SHP77 (cell line): ENCODE measurements at places on chromosomes 7 and 10.

GRCh38 chr7:22622116-22622785 lies 104.7 kb upstream of the IL6 start:
- no peak for DNase-seq

DNA sequence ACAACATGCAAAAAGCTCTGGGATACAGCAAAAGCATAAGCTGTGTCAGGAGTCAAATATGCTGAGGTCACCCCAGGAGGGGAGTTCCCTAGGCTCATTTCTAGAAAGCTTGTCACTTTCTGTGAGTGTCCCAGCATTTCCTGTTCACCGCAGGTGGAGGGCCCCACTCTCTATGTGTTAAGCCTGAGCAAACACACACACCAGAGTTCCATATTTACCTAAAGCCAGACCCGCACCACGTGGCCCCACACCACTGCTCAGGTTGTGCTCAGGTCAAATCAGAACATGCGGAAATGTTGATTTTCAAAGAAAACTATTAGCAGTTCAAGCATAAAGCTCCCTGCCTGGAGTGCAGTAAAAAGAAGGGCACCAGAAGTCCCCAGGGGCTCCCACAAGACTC lies 259.6 kb upstream of the PPP2R2D start:
- no peak for DNase-seq

DNA sequence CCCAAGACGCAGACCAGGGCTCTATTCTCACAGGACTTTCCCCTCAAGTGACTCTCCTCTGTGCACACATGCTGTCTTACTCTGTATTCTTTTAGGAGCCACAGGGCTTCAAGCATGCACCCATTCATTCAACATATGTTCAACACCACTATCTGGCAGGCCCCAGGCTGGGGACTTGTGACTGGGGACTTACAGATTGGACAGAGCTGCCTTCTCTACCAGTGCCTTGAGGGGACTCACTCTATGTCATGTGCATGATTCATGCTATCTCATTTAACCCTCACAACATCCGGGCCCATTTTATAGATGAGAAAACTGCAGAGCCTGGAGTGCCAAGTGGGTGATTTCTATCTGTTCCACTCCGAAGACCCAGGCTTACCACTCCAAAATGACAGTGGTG lies 34.3 kb downstream of the MYL10 start:
- DNase-seq, result no peak

GRCh38 chr7:46557295-46557711 lies 636.2 kb upstream of the IGFBP3 start:
- no peak for DNase-seq

DNA sequence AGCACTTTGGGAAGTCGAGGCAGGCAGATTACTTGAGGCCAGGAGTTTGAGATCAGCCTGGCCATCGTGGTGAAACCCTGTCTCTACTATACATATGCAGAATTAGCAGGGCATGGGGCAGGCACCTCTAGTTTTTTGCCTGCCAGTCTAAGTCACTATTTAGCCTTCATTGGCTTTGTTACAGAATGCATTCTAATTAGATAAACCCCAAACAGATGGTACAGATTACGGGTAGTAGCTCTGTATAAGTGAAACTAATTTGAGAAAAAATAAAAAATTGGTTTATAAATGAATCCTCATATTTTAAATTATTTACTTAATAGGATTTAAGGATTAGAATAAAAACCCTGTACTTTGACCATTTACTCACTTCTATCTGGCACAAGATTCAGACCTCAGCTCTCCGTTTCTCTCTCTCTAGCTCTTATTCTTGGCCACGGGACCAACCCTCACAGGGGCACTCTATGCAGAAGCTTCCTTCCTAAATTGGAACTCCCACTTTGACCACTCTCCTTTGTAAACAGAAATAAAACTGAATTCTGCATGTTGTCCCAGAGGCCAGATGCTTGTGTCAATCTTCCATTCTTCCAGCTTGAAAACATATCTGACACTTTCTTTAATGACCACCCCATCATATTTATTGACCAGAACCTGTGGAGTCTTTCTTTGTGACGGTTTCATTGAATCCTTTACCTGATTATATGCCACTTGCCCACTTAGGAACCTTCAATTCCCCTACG lies 26.8 kb downstream of the BET1 start:
- DNase-seq, result no peak

DNA sequence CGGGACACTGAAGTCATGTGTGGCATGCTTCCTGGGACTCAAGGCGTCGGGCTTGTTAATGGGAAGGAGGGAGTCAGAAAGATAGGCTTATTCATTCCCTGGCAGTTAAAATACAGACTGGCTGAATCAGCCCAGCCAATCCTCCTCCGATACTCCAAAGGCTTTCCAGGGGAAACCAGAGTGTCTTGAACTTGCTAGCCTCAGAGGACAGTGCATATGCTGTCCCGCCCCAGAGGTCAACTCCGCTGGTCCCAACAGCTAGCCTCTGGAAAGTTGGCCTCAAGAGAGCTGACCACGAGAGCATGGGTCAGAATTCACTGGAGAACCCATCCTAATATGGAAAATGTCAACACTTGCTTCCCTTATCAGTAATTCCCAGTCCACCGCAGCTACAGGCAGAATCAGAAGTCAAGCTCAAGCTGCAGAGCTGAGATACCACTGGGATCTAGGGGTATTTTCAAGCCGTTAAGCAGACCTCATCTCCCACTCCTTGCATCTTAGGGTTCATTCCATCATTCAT lies 43.0 kb downstream of the ELMO1 start:
- no peak for DNase-seq

GRCh38 chr10:99172128-99172738 lies 63.4 kb downstream of the HPSE2 start:
- DNase-seq, result peak; percentile 24

- no peak for DNase-seq
Measured at GRCh38 chr10:97207756-97208346, 22.1 kb upstream of the SLIT1 start.

- DNase-seq, result no peak
Measured at GRCh38 chr7:73394422-73394821, 39.2 kb upstream of the FZD9 start.

GRCh38 chr10:27819781-27820531 lies 74.3 kb upstream of the MKX start:
- no peak for DNase-seq

- DNase-seq, result no peak
Measured at GRCh38 chr7:104327938-104328295, 486 bp upstream of the LHFPL3 start.
